ENCODE measurements at places on chromosomes 2 and 18.

- no peak for DNase-seq
These were observed 17.7 kb downstream of the ITGB1BP1 start for GRCh38 chr2:9405636-9406035.

DNA sequence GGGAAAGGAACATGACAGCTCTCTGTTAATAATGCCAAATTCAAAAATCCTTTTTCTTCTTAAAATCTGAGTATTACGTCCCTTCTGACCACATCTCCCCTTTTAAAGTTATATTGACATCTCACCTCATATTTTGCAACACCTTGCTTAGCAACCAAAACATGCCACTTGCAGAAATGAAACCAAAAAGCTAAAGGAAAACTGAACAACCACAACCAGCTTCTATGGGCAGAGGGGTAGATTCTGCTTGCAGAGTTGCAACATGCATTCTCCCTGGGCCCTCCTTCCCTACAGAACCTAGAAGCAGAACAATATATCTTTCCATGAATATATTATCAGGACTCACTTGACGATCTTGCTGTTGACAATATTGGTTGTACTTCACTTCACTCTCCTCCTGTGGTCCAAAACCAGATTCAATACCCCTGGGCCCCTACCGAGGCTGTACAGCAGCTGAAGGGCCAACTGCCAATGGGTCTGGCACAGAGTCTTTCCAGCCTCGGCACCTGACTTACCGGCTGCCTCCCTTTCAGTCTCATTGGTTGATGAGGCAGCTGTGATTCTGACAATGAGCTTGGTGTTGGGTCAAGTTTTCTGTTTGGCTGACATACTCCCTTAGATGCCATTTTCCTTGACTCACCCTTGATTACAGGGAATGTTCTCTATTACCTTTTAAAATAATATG is 616.6 kb downstream of the ZEB2 start:
- DNase-seq = no peak

GRCh38 chr2:162768656-162769055 is 69.9 kb downstream of the KCNH7 start:
- no peak for DNase-seq

DNA sequence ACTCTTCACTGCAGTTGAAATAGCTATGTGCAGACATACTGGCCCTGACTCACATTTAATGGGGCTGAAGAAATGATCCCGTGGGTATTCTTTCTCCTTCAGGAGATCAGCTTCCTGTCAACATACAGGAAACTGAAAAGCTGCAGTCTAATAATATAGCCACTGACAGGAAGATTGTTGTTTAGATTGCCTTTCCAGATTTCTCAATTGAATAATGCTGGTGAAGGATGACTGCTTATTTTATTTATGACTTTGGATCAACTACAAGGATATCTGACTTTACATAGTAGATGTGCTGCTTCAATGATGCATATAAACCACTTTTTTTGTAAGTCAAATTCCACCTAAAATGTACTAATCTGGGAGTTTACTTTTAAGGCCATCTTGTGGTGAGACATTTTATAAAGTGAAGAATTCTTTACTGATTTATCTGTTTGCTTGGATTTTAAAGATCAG is 93.4 kb upstream of the MAP4K3 start:
- DNase-seq = no peak

DNA sequence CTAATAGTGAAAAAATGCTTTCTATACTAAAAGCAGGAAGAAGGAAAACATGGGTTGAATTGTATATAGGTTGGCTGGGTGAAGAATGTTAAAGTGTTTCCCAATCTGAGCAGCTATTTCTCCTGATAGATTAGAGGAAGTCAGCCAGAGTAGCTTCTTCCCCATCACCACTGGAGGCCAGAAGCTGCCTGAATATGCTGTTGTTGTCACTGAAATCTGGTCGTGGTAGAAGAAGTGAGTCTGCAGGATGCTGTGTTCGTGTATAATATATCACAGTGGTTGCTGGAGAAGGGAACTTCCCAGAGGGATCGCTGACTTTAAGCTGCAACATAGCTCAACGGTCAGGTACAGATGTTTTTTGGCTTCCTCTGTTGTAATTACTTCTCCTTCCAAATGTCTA is 247.5 kb upstream of the LRATD1 start:
- DNase-seq = no peak
